GM12892 (cell line): ENCODE measurements at places on chromosomes 12 and 14.

GRCh38 chr14:34168656-34169055 lies 217.8 kb upstream of the EGLN3 start:
- DNase-seq, result no peak

GRCh38 chr12:1346126-1346525 lies 248.3 kb downstream of the FBXL14 start:
- no peak for DNase-seq

GRCh38 chr12:55830601-55831446 lies 1.4 kb upstream of the DNAJC14 start:
- DNase-seq, result peak; percentile 58

DNA sequence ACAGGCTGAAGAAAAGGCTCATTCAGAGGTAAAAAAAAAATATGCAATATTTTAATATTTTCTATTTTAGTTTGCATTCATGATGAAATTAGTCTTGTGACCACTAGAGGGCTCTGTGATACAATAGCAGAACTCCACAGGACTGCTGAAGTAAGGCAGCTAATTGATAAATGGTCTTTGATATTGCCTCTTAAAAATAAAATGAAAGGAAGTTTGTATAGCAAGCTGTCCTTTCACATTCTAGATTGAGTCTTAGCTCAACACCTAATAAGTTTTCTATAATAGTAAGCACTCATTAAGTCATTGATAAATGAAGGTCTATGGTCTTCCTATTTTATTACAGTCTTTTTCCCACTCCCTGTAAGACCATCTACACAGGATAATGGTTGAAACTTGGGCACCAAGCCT lies 315.7 kb downstream of the NAV3 start:
- no peak for DNase-seq

GRCh38 chr12:81330480-81330879 lies 252.6 kb downstream of the ACSS3 start:
- DNase-seq, result no peak

GRCh38 chr12:92107094-92107493 lies 38.6 kb downstream of the BTG1 start:
- DNase-seq, result no peak

- DNase-seq, result no peak
Measured at GRCh38 chr12:89859508-89860220, 151.0 kb upstream of the ATP2B1 start.

- no peak for DNase-seq
Measured at GRCh38 chr14:64604001-64604400, 54.2 kb downstream of the PPP1R36 start.

DNA sequence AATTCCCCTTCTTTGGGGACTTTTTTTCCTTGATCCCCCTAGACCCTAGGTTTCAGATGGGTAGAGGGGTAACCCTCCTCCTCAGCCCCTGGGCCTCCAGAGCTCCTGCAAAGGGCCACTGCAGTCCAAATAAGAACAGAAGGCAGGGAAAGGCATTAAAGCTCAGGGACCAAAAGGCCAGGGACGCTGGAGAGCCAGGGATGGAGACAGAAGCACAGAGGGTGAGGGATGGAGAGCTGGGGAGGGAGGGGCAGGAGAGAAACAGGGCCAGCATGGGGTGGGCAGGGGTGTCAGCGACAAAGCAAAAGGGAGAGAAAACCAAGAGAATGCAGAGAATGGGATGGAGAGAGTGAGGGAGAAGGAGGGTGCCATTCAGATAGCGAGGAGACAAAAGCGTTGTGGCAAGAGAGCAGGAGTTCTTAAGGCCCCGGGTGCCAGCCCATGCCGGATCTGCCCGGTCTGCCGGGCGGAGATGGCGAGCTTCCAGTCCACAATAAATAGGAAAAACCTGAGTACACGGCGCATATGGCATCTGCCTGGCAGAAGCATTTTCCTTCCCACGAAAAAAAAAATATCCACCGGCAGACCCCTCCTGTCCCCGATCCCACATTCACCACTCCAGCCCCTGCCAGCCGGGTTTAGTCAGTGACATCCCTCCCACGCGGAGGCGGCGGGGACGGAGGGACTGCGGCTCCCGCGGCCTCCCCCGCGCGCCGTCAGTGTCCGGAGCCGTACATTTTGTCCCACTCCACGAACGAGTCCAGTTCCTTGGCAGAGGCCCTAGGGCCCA lies 28.6 kb downstream of the FIGNL2 start:
- no peak for DNase-seq

DNA sequence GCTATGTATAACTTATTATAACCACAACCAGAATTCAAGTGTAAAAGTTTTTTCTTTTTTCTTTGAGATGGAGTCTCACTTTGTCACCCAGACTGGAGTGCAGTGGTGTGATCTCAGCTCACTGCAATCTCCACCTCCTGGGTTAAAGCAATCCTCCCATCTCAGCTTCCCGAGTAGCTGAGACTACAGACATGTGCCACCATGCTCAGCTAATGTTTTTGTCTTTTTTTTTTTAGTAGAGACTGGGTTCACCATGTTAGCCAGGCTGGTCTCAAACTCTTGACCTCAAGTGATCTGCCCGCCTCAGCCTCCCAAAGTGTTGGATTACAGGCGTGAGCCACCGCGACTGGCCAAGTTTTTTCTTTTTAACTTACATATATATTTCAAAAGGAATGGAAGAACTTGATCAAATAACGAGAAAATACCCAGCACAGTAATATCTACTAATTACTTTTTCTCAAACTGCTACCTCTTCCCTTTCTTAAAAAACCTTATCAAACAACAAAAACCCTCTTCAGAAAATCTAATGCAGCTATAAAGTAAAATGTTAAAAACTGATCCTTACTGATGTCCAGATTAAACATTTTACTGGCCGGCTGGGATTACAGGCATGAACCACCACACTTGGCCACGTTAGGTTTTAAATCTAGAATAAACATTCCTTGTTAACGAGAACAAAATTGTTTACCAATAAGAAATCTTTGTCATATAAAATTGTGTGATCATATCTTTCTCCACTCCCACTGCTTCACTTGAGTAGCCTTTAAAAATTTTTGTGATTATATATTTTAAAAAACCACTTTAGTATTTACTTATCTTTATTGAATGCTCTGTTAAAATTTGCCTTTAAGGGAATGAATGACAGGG lies 41.3 kb upstream of the WDR89 start:
- DNase-seq, result no peak

- peak; percentile 38 for DNase-seq
Measured at GRCh38 chr14:70073924-70074566, 114.7 kb downstream of the SLC8A3 start.

- DNase-seq, result no peak
Measured at GRCh38 chr14:60212503-60213371, 36.3 kb upstream of the PPM1A start.

DNA sequence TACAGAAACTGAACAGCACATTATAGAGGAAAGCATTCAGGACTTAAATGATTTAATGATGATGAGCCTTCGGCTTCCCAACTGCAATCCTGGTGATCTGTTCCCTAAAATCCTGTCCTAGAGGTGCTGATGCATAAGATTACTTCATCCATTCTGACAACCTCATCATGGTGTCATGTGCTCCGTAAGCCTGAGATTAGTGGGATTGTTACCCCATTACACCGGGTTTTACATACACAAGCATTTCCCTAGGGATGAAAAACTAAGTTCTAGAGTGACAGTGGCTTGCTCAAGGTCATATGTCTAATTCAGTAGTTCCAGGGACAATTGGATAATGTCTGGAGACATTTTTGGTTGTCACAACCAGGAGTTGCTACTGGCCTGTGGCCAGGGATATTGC lies 2.5 kb upstream of the RNASE13 start:
- DNase-seq, result no peak

GRCh38 chr12:32549675-32550079 lies 129.4 kb upstream of the DNM1L start:
- no peak for DNase-seq

- no peak for DNase-seq
Measured at GRCh38 chr12:85814741-85815140, 21.5 kb downstream of the RASSF9 start.

- no peak for DNase-seq
Measured at GRCh38 chr12:26276709-26277108, 81.3 kb downstream of the SSPN start.

DNA sequence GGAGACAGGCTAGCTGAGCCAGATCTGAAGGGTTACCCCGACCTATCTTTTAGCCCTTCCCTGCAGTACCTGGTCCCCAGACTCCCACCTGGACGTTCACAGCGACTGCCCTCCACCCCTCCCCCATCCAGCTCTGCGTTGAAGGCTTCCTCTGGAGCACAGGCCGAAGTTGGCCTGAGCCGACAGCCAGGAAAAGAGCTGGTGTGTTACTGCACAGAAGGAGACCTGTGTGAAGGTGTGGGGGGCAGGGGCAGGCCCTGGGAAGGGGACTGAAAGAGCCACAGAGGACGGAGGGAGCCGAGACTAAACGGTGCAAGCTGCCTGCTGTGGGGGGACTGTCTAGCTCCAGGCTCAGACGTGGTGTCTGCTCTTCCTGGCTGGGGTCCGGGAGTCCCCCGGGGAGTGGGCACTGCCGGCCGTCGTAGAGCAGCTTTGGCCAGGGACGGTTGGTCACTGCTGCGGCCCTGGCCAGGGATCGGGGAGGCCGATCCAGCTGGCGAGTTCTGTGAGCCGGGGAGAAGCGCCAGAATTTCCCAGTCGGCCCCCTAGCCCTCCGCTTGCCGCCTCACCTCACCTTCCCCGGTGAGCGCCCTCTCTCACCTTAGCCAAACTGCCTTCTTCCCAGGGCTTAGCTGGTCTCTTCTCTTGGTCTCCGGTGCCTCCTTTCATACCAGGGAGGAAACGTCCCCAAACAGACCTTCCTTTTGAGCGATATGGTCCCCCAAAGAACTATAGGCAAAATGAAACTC lies 899 bp upstream of the COL2A1 start:
- DNase-seq, result no peak

GRCh38 chr14:43621282-43621681 lies 885.8 kb downstream of the FSCB start:
- no peak for DNase-seq

DNA sequence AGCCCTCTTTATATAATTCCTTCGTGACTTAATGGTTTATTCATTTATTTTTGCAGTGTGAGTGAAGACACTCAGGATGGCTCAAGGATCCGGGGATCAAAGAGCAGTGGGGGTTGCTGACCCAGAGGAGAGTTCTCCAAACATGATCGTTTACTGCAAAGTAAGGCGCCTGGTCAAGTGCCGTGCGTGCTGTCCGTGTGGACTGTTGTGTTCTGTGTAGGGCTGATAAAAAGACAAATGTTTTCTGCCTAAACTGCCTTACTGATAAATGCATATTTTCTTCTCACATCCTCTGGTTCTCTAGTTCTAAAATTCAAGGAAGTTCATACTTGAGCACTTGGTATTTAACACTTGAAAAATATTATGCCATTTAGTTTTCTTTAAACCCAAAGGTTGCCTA lies 32.5 kb downstream of the RGS6 start:
- no peak for DNase-seq
